ENCODE measurements at places on chromosomes 2 and 18.

DNA sequence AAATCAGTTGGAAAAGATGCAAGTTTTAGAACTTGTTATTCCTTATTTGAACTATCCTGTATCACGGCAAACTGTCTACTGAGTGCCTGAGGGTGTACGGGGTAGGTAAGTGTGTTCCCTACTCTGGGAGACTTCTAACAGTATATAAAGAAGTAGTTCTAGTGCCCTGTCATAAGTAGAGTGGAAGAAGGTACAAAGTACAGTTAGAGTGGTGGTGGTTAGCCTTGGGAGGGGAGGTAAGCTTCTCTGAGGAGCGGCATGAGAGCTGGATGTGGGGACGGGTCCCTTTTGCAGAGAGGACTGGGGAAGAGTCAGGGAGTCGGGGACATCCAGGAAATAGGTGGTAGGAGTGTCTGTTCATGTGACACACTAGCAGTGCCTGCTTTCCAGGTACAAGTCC is 48.5 kb downstream of the DGKD start:
- DNase-seq = no peak

DNA sequence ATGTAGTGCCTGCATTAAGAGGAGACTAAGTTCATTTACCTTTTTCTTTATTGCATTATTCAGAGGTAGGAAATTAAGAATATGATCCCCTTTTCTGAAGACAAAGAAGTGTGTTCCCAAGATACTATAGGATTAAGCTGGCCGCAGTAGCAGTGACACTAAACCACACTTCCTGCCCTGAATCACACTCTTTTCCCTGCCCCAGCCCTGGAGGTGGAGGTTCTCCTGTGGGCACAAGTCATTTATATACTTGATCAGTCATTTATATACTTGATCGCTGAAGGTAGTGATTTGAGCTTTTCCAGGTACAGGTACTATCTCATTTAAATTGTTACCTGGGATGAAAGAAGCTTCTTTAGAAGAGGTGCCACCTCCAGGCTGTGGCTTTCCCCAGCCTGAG is 78.6 kb downstream of the ARMC9 start:
- no peak for DNase-seq

- DNase-seq = no peak
These were observed 107.8 kb downstream of the MGAT5 start for GRCh38 chr2:134361648-134362047.

- no peak for DNase-seq
These were observed 2.4 kb downstream of the PRELID3A start for GRCh38 chr18:12410081-12410481.

DNA sequence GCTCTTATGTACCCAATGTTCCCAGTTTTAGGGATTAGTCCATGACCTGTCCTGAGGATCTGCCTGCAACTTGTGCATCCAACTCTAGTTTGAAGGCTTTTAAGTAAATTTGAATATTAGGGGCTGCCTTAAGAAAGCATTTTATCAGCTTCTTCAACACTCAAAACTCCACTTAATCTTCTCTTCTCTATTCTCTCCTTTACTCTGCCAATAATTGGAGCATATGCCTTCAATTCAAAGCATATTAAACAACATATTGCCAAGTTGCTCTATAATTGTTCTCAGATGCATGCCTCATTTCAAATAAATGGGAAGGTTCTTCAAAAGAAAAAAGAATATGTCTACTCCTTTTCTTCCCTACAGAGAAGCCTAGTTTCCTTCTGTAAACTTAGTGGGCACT is 84.8 kb upstream of the NCKAP5 start:
- DNase-seq = no peak

DNA sequence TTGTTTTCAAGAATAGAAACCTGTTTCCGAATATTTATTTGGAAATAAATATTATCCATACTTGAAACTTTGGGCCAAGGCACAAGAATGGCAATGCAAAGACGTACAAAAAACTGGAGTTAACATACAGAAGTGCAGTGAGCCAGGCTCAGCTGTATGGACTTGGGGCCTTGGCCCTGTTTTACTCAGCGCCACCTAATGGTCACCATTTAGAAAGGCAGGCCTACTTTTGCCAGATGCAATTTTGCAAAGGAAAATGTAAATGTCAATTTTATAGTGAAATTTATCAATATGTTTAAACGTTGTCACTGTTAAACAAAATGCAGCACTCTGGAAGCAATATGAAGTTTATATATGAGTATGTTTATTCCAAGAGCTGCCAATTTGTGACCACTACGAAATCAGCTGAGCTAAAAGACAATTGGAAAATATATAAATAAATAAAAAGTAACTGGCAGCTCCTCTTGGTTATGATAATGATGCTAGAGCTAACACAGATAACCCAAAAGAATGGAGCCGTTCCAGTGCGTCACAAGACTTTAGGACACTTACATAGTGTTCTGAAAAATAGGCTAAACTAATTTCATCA is 155.0 kb downstream of the ARHGAP15 start:
- DNase-seq = peak; percentile 15

GRCh38 chr2:10457846-10458598 is 9.9 kb upstream of the ODC1 start:
- DNase-seq = no peak

DNA sequence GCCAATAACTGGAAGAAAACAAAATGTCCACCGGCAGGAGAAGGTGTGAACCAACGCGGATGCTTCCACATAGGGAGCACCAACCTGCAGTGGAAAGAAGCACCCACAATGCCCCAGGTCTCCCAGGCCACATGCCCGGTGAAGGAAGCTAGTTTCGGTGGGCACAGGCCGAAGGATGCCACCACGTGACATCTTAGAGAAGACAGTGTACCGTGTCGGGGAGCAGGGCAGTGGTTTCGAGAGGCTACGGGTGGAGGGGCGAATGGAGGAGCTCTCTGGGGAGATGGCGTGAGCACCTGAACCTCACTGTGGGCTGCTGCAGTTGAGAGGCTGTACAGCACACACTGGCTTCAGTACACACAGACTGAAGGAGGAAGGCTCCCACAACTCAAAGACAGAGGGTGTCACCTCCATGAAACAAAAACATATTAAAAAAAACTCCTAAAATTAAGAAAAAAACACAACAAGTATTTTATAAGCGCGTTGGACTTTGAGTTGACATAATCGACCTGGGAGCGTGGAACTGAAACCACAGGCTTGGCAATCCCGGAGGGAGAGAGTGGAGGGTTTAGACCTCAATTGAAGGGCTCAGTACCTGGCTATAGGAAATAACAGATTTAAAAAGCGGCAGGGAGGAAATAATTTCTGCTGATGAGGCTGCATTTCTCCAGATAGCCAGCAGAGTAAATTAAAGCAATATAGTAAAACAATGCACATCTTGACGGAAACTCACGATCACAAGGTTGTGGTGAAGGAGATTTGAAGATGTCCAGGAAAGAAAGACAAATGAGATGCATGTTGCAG is 160.1 kb downstream of the RTP5 start:
- DNase-seq = no peak

DNA sequence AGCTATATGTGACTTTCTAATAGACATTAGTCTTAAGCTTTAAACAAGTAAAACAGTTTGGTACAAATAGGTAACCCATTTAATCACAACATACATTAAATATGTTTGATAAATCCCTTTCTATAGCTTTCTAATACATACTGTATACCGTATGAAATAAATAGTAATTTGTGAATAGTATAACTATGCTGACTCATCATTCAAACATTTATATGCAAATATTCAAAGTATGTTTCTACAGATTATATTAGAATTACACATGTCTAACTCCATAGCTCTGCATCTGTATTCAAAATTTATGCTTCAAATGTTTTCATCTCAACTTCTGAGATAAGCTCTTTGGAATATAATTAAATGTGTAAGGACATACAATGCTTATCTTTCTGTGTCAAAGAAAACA is 142.7 kb upstream of the ZNF804A start:
- no peak for DNase-seq

DNA sequence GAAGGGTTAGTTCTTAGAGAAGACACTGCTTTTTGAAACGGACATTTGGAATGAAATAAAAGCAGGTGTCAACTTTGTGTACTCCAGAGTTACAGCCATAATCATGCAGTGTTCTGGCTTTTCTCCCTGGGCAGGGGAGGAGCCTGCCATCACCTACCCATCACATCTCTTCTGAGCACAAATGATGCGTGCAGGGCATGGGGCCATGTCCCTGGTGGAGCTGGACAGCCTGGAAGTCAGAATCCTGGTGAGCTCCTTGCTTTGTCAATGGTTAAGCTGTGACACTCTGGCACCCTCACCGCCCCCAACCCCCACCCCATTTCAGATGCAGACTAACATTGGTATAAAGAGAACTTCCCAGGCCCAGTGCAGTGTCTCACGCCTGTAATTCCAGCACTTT is 53.1 kb downstream of the PDCL3 start:
- DNase-seq = no peak

- DNase-seq = no peak
These were observed 205.3 kb downstream of the ANAPC1 start for GRCh38 chr2:111678651-111679050.

- DNase-seq = no peak
These were observed 231.3 kb downstream of the ZRANB3 start for GRCh38 chr2:135299658-135300244.

- no peak for DNase-seq
These were observed 6.2 kb upstream of the CNTNAP5 start for GRCh38 chr2:124018890-124019289.

DNA sequence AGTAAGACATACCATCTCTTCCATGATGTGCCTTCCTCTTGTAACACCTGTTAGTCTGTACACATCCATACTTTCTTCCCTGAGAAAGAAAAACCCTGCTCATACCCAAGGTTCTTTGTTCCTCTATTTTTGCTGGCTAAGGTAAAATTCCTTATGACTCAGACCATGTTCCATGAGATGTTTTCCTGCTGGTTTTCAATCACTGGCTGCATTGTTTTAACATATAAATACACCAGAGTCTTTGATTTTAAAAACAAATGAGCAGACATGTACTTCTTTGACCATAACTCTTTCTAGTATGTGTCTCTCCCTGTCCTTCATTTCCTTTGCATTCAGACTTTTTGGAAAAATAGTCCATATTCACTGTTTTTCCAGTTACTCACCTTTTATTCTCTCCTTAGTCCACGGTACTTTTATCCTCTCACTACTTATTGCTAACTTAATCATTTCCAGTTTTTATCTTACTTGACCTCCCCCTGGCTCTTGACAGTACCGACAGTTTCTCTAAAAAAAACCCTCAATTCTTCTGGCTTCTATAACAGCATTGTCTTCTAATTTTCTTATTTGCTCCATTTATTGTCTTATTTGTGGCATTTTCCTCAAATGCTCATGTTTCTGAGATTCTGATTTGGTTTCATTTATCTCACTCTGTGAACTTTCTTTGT is 4.3 kb downstream of the VAPA start:
- peak; percentile 40 for DNase-seq

GRCh38 chr18:42425025-42425424 is 470.0 kb downstream of the PIK3C3 start:
- DNase-seq = no peak

DNA sequence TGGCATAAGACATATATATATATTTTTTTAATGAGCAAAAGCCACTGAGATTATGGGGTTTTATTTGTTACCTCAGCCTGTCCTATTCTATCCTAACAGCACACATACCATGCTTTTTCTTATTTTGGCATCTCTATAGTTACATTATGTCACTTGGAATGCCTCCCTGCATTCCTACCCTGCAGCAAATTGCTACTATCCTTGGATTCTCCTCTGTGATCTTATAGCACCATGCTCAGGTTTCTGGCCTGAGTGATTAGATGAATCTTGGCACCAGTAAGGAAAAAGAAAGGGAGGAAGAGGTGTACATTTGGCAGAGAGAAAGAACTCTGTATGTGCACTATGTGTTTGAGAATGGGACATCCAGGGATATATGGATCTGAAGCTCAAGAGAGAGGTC is 86.3 kb upstream of the PELI1 start:
- DNase-seq = peak; percentile 10

DNA sequence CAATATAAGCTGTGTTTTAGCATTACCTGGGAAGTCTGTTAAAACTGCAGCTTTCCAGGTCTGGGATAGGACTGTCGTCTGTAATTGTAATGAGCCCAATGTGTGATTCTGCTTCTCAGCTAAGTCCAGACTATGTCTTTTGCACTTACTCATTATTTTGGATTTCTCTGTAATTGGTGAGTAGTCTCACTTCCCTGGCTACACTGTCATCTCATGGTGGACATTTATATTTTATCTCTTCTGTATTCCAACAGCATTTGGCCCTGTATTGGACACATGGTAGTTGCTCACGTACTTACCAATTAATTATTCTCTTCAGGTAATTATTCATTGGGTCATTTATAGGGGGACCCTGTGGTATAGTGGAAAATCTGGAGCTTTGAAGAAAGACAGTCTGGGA is 28.0 kb downstream of the LHCGR start:
- peak; percentile 38 for DNase-seq

DNA sequence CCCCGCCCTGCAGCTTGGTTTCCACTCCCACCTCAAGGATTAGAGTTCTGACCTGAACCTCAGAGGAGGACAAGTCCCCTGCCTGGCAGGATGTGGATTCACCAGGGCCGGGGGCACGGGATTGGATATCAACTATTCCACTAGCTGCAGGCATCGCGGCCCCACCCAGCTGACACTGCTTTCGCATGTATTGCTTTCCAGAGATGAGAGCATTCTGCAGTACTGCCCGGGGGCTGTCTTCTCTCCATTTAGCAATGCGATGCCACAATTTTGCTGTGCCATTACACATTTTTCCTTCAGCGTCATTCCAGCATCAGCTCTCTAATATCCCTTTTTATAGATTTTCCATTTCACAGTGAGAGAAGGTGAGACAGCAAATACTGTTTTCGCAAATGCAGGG is 42.0 kb downstream of the CTIF start:
- no peak for DNase-seq

- DNase-seq = no peak
These were observed 42.8 kb upstream of the OTOS start for GRCh38 chr2:240183006-240183874.

DNA sequence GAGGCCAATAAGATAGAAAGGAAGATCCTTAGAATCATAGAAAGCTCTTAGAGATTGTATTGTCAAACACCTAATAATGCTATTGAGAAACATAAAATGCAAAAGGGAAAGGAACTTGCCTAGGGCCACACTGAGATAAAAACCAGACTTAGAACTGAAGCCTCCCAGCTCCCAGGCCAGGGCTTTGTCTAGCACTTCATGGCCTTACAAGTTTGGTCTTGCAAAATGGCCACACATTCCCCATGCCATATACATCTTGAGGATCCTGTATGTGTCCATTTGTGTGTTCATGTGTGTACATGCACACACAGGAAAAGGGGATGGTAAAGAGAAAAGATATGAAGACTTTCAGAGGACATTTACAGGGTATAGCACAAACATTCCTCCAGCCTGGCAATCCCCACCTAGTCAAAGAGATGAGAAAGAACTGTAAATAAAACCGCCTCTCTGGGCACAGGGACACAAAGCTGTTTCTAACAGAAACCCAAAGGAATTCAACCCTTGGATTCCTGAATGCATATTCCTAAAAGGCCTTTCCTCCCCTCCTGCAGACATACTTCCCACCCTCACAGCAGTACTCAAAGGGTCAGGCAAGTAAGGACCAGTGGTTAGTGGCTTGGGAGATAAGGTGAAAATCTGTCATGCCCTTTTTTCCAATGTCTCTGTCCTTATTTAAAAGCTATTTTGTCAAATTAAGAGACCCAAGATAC is 99.7 kb upstream of the KLHL29 start:
- DNase-seq = no peak

GRCh38 chr2:25966531-25967270 is 15.6 kb downstream of the KIF3C start:
- DNase-seq = no peak

- peak; percentile 24 for DNase-seq
These were observed 490 bp downstream of the NDUFS1 start for GRCh38 chr2:206158563-206159345.

GRCh38 chr2:165889798-165890197 is 63.8 kb downstream of the TTC21B start:
- no peak for DNase-seq

Data from kidney glomerular epithelial cell (primary cell).